ENCODE measurements at places on chromosomes 5 and 9.

DNA sequence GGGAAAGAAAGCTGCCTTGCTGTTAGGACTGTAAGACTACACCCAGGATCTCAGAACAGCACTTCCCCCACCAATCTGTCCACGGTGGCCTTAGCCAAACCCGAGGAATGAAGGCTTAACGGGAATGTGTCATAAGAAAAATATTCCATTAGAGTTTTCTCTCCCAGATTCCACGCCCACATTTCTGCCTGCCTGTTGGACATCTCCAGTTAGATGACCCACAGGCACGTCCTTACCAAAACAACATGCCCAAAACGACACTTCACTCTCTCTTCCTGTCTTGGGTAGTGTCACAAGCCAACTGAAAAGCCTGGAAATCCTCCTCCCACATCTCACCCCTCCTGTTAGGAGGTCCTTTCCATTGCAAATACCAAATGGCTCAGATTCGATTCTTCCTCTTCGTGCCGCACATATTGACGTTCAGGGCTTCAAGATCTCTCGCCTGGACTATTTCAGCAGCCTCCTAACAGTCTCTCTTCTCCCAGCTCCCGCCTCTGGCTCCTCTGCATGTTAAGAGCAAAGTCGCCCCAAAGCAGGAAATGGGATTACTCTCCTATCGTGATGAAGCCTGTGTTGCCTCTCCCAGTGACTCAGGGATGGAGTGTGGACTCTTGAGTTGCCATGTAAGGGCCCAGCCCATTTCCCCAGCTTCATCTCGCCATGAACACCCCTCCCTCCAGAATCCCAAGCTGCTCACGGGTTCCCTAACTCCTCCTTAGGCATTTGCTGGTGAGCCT lies 159.3 kb downstream of the NR3C1 start:
- DNase-seq: peak; percentile 68

GRCh38 chr9:131273146-131273855 lies 3.0 kb downstream of the FAM78A start:
- no peak for DNase-seq

- no peak for DNase-seq
These were observed 83.2 kb upstream of the TBCA start for GRCh38 chr5:77859306-77859705.

- DNase-seq: peak; percentile 96
These were observed 25.6 kb downstream of the ABL1 start for GRCh38 chr9:130860458-130861316.

- no peak for DNase-seq
These were observed 205.3 kb downstream of the DEPDC1B start for GRCh38 chr5:60494635-60495034.

DNA sequence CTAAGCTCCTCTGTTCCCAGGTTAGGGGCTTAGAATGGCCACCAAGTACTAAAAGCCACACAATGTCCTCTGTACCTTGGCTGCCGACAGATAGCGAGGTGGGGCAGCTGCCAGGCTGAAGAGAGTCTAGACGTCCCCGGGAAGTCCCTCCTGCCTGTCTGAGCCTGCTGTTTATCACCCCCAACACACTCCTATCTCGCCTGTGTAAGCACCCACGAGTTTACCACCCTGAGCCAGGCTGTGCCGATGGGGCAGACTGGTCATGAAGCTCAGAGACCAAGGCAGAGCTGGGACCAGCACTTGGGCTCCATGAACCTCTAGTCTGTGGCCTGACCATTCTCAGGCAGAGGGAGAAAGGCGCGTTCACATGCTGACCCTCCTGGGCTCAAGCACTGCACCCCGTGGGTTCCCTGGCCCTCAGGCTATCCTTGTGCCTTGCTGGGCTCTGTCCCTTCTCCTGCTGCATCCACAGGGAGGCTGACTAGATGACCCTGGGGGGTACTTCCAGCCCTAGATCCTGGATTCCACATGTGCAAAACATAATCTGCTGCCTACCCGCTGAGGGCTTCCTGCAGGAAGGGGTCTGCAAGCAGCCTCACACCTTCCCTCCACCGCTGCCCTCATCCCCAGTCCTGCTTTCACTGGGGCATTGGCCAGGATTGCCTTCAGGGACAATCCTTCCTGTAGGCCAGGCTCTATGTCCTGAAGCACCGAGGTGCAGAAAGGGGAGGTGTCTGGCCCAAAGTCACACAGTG lies 18.6 kb upstream of the SLC25A51 start:
- DNase-seq: no peak

DNA sequence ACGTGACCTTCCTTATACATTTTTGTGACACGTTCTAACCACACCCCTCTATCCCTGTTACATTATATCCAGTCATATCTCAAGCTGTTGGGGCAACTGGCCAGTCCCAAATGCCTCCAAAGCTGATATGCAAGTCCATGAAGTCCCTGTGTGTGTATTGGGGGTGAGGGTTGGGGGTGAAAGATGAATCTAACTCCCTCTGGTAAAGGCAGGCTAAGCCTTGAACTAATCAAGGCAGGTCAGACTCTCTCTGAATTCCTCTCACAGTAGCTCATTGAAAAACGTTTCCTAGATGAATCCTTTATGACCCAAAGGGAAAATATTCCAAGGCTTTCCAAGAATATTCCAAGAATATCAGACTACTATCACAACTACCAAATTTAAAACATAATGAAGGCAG lies 174.4 kb downstream of the MUSK start:
- no peak for DNase-seq
